Fibroblast of skin of right biceps (primary cell): ENCODE measurements at places on chromosomes 2 and 18.

DNA sequence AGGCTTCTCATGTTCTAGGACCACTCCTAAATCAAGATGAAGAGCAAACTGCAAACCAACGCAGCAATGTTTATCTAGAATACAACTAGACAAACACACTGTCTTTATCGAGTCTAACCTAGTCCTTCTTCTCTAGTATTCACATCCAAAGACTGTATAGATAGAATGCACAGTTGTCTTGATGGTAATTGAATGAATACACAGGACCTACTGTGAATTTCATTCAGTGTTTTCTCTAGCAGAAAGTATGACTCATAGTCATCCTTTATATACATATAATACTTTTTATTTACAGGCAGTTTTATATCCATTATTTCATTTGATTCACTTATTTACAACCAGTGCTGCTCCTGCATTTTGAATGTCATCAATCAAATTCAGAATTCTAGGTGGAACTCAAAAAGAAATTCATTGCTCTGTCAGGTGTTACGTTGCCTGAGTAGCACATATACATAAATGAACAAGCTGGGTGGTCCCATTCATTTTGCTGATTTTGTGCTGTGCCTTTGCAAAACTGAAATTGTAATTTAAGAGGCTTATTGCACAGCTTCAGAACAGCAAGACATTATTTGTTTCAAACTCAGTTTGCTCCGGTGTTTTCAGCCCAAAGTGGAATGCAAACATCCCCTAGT is 374.8 kb downstream of the EPHA4 start:
- no peak for DNase-seq

DNA sequence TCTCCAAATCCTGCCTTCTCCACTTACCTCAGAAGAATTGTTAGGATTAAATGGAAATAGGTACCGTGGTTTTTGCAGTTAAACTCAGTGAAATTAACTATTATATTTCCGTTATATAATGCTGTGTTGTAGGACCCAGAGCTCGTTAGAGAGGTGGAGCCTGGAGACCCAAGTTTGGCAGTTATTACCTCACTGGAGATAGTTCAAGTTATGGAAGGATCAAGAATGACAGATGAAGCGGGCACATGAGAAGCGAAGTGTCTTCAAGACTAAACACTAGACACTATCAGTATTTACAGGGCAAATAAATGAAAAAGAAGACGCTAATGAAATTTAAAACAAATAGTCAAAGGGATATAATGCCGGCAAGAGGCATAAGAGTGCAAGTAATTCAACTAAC is 866 bp downstream of the CWC22 start:
- DNase-seq: no peak

- no peak for DNase-seq
Measured at GRCh38 chr18:55261253-55261652, 302.0 kb upstream of the CCDC68 start.

- DNase-seq: no peak
Measured at GRCh38 chr18:63199743-63200241, 119.8 kb downstream of the BCL2 start.

DNA sequence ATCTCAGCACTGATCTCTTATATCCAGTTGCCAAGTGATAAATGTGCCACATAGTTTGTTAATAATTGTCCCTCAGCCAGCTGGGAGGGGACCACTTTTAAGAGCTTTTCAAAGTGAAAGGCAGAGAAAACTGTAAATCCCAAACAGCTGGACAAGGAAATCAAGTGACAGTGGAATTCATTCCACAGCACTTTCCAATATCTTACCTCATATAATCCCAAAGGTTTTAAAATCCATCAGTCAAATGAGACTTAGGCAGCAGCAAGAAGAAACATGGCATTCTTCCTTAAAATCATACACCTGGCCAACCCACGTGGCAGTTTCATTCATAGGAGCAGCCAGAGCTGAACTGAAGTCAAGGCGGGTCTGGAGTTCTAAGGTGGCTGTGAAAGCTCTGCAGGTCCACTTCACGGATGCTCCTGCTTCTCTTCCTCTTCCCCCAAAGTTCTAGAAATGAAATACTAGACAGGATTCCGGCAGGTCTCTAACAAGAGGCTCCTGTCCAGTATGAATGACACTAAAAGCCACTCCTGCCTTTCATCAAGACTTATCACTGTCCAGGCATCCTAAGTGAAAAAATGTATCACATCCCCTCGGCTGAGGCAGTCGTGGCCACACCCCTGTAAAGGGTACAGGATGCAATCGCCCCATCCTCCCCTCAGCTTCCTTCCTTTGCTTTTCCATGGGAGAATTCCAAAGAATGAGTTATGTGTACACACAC is 190.4 kb upstream of the STK17B start:
- DNase-seq: peak; percentile 58

DNA sequence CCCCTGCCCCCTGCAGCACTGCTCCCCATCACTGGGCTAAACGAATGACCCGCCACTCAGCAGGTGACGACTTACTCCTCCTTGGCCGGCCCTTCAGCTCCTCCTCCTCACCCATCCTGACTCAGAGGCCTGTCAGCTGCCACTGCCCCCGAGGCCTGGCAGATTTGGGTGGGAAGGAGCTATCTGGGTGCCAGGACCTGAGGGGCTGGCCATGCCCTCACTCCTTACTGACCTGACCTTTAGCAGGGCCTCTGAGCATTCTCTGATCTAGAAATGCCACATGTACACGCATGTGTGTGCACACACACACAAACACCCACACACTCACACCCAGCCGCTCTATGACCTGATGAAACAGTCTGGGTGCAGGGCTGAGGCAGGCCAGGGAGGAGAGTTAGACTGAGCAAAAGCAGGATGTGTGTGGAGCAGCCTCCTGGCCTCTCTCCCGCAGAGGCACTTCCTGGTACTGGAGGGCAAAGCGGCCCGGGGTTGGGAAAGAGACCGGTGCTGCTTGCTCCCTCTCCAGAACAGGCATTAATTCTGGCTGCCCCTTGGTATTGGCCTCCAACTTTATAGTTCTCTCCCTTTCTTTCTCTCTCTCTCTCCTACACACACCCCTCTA is 68.0 kb downstream of the ZFP36L2 start:
- DNase-seq: peak; percentile 73

- DNase-seq: peak; percentile 7
Measured at GRCh38 chr2:159933727-159934049, 128.7 kb downstream of the PLA2R1 start.

GRCh38 chr2:44956843-44957242 is 15.3 kb downstream of the SIX3 start:
- no peak for DNase-seq

DNA sequence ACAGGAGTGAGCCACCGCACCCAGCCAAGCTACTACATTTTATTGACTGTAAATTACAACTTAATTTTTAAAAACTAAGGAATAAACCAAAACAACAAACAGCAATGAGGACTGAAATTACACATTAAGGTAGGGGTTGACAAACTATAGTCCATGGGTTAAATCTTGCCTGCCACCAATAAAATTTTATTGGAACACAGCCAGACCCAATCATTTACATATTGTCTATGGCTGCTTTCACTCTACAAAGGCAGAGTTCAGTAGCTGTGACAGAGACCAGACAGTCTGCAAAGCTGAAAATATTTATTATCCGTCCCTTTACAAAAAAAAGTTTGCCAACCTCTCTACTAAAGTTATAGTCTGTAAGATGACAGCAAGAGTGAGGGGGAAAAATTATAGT is 24.3 kb upstream of the UGP2 start:
- no peak for DNase-seq

GRCh38 chr2:217940261-217941220 is 62.3 kb downstream of the TNS1 start:
- DNase-seq: no peak

DNA sequence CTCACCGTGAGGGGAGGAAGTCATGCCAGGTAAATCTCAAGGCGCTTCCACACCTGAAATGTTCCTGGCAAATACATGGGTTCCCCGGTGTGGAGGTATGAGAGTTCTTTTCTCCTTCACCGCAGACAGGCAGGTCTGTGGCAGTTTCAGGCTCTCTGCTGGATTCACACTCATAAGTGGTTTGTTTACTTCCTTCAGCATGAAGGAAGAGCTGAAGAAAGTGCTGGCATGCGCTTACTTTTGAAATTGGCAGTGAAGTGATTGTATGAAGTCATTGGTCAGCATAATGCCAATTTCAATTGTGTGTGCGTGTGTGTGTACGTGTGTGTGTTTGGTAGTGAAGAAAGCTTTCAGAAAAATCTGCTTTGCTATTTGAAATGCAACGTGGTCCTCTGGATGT is 43.4 kb downstream of the RNF144A start:
- peak; percentile 16 for DNase-seq

GRCh38 chr2:210633699-210634098 is 77.3 kb downstream of the CPS1 start:
- no peak for DNase-seq
